ENCODE measurements at places on chromosomes 7 and 10.

DNA sequence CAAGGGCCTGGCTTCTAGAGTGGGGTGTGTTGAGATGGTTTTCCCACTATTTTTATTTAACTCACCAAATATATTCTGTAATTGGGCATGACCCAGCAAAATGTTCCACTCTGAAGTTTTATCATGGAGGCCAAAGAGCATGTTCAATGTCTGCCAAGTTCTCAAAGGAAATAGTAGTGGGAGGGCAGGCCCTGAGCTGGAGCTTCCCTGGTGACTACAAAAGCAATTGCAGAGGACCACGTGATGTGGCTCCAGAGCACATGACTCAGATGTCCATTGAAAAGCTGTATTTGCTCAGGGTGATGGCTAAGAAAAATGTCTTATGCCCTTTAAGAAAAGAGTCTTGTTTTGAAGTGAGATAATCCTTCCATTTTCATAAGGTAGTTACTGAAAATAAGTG lies 1024.8 kb downstream of the LRMDA start:
- no peak for DNase-seq

DNA sequence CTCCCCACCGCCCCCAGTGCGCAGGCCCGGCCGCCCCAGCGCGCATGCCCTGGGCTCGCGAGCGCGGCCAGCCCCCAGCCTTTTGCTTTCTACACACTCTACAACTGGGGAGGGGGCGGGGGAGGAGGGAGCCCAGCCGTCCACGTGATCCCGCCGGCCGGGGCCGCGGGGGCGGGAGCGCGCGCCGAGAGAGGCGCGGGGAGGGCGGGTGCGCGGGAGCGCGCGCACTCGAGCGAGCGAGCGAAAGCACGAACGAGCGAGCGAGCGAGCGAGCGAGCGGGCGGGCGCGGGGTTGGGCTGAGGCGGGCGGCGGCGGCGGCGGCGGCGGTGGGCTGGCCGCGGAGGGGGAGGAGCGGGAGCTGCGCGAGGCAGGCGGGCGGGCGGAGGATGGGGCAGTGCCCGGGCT lies at the start of gene AUTS2:
Gene AUTS2 (plus strand): TSS at position 395 of the 406 bp plus-strand sequence. CDS start 1,179 bp downstream, outside the sequence.
- DNase-seq: peak; percentile 17

DNA sequence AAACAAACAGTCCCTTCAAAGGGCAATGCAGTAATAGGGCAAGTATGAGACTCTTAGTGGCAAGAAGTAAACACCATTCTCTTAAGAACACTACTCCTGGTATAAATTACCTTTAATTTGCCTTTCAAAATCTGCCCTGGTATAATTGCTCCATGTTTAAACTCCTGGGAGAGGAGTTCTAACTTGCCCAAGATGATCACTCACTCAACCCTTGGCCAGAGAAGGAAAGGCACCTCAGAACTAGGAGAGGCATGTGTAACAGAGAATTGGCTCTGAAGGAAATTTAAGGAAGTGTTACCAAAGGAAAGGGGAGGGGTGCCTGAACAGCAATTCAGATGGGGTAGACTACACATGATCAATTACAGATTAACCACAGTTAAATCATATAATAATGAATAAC lies 1173.6 kb upstream of the SORCS1 start:
- no peak for DNase-seq

- DNase-seq: peak; percentile 27
Observed at GRCh38 chr7:5701085-5701914, 80.2 kb downstream of the RNF216 start.

DNA sequence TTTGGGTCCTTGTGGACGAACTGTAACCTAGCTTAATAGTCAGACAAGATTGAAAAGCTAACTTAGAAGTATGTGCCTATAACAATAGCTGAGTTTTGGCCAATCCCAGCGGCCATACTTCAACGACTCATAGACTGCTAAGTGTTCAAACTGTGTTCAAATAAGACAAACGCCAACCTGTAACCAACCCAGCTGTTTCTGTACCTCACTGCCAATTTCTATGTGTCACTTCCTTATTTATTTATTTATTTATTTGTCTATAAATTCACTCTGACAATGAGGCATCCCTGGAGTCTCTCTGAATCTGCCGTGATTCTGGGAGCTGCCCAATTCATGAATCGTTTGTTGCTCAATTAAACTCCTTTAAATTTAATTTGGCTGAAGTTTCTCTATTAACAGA lies 21.7 kb downstream of the ST8SIA6 start:
- DNase-seq: no peak

DNA sequence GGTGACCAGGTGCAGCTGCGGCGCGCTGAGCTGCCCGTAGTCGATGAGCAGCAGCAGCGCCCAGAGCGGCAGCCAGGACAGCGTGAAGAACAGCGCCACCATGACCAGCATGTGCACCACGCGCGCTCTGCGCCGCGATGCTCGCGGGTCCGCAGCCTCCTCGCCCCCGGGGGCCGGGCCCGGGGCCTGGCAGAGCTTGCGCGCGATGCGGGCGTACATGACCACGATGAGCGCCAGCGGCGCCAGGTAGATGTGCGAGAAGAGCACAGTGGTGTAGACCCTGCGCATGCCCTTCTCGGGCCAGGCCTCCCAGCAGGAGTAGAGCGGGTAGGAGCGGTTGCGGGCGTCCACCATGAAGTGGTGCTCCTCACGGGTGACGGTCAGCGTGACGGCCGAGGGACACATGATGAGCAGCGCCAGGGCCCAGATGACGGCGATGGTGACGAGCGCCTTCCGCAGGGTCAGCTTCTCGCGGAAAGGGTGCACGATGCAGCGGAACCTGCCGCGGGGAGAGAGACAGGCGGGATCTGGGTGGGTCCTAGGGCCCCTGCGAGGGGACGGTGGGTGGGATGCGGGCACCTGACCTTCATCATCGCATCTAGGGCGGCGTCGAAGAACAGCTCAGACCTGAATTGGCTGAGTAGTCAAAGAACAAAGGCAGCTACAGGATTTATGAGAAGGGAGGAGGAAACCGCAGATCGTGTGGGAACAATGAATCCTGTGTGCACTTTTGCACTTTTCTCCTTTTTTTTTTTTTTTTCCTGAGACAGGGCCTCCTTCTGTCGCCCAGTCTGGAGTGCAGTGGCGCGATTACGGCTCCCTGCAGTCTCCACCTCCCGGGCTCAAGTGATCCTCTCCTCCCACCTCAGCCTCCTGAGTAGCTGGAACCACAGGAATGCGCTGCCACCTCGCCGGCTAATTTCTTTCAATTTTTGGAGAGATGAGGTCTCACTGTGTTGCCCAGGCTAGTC lies 22.4 kb upstream of the PPA1 start:
- DNase-seq: no peak

- DNase-seq: no peak
Observed at GRCh38 chr10:110600487-110601101, 33.1 kb downstream of the SMC3 start.

DNA sequence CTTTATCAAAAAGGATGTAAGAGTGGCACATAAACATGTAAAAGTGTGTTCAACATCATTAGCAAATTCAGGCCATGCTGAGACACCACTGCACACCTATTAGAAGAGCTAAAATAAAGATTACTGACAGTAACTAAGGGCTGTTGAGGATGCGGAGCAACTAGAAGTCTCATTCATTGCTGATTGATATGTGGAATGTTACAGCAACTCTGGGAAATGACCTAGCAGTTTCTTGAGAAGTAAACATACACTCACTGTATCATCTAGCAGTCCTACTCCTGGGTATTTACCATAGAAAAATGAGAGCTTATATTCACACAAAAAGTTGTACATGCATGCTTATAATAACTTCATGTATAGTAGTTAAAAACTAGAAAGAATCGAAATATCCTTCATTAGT lies 77.3 kb downstream of the CCSER2 start:
- DNase-seq: no peak

GRCh38 chr7:117683430-117684175 lies 189.6 kb downstream of the CTTNBP2 start:
- DNase-seq: no peak

DNA sequence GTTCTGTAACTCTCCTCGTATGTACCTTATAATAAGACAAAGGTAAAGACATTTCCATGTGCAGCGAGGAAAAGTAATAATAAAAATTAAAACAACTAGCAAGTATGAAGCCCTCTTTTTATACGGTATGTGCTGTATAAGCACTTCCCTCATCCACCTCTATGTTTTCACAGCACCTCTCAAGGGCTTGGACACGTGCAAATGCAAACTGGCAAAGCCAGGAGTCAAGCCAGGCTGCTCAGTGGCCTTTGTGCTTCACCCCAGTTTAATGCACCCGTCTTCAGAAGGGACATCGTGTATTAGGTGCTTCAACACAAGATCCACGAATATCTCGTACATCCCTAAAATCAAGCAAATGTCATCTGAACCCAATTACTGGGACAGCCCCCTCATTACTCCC lies 1.3 kb upstream of the DGKI start:
- DNase-seq: no peak

GRCh38 chr7:107813524-107813923 lies 10.5 kb upstream of the SLC26A3 start:
- no peak for DNase-seq

- DNase-seq: no peak
Observed at GRCh38 chr7:27351137-27351536, 108.5 kb downstream of the EVX1 start.
